Cardiac fibroblast (primary cell): ENCODE measurements at places on chromosomes 2 and 18.

GRCh38 chr2:170276925-170277629 is 99.1 kb downstream of the MYO3B start:
- DNase-seq, result no peak

GRCh38 chr2:36562973-36563532 is 34.9 kb downstream of the FEZ2 start:
- peak; percentile 82 for DNase-seq

DNA sequence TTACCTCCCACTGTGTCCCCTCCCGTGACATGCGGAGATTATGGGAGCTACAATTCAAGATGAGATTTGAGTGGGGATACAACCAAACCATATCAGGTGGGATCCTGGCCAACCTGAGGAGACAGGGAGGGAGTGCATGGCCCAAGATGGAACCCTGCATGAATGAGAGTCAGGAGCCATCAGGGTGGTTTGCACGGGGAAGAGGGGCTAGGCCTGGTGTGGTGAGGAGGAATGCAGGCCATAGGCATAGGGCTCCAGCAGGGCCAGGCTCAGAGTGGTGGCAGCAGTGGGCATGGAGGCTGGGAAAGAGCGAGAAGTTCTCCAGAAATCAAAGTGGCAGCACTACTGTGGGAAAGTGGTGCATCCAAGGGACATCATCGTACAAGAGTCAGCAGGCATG is 74.0 kb upstream of the BCL2L11 start:
- no peak for DNase-seq

- no peak for DNase-seq
These were observed 58.8 kb upstream of the TANK start for GRCh38 chr2:161101406-161101805.

GRCh38 chr18:11976315-11977152 is 4.8 kb upstream of the IMPA2 start:
- peak; percentile 73 for DNase-seq

DNA sequence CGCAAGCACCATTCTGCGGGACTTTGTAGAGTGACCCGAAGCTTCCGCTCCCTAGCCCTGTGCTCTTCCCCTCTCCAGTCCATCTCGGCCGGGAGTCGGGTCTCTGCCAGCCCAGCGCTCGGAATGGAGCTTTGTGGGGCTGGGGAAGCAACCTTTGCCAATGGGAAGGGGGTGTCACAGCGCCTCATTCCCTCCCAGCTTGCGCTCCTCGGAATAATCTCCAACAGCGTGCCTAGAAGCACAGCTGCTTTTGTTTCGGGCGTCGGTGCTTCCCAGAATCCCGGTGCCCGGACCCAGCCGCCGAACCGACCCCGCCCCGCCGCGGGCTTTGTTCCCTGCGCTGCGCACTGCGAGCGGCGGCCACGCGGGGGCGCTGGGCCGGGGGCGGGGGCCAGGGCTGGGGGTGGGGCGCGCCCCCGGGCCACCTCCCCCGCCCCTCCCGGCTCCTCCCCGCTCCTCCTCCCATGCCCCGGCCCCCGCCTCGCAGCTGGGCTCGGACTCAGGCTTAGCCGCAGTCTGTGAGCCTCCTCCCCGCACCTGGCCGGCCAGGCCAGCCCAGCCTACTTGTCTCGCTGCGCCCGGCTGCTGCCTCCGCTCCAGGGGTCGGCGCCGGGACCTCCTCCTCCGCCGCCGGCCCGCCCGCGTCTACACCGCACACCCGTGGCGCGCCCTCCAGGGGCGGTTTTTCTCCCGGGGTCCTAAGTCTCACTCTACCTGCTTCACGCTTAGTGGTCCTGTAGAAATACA is 77.7 kb upstream of the SMAD2 start:
- peak; percentile 32 for DNase-seq

DNA sequence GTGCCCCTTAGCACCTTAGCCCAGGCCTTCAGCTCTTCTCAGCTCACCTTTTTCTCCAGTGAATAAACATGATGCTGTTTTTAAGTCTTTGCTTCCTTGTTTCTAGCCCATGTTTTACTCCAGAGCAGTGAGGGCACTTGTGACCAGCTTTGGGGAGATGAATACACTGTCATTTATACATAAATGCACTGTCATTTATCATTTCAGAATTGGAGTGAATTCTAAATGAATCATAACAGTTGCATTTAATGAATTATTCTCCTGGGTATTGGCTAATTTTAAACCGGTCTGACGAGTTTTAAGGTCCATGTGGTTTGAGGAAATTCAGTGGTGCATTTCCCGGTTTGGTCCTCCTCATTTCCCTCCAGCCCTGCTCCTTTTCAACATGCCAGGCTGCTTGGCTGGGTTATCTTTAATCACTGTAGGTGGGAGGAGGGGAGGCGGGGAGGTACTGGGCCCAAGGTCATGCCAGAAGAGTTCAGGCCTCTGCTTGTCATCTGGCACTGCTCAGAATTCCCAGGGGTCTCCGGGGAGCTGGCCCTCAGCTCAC is 23.9 kb downstream of the PRKCE start:
- DNase-seq, result peak; percentile 62

- DNase-seq, result no peak
These were observed 366.9 kb downstream of the EPHA4 start for GRCh38 chr2:221205103-221205673.

DNA sequence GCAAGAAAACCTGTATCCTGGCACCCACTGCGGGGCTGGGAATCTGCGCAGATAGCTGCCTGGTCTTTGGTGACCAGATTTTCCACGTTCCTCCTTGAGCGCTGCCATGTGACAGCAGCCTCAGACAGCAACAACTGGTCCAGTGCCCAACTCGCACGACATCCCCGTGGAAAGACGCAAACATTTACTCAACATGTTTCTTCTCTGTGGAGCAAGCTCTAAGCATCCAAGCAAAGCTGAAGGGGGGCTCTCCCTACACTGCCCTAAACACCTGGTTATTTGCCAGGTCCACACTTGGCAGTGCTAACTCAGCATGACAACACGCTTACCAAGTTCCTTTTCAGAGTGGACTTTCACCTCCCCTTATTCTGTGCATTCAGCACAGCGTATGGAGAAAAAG is 11.3 kb downstream of the ZNF516 start:
- DNase-seq, result no peak

DNA sequence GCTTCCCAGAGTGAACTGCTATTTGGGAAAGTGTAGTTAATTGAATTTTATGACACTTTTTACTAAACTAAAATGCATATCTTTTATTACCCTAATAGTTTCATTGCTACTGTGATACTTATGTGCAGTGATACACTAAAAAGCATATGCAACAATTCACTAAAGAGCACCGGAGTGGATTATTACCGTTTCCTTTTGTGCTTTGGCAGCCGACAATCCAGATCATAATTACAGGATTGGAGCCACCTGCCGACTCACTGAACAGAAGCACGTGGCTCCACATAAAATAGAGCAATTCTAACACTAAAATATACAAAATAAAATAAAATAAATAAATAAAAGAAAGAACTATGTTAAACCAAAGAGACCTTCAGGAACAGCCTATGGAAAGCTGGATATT is 583.4 kb downstream of the NRXN1 start:
- DNase-seq, result no peak

GRCh38 chr2:199460101-199460671 is 2.4 kb upstream of the SATB2 start:
- peak; percentile 22 for DNase-seq

DNA sequence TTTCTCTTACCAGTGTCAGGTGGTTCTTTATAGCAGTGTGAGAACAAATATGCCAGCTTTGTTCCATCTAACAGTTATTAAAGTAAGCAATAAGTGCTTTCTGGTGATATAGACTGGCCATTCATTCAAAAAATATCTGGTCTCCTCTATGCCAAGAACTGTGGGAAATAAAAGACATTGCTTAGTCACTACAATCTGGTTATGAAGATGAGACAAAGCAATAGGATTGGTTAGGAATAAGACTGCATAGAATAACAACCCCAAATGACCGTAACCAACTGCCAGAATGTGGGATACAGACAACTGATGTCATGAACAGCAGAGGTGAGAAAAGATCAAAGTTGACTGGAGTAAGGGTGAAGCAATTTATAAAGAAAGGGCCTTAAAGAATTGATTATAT is 83.8 kb downstream of the MBD2 start:
- peak; percentile 26 for DNase-seq

- DNase-seq, result no peak
These were observed 232.9 kb downstream of the CDH7 start for GRCh38 chr18:65983750-65984149.

DNA sequence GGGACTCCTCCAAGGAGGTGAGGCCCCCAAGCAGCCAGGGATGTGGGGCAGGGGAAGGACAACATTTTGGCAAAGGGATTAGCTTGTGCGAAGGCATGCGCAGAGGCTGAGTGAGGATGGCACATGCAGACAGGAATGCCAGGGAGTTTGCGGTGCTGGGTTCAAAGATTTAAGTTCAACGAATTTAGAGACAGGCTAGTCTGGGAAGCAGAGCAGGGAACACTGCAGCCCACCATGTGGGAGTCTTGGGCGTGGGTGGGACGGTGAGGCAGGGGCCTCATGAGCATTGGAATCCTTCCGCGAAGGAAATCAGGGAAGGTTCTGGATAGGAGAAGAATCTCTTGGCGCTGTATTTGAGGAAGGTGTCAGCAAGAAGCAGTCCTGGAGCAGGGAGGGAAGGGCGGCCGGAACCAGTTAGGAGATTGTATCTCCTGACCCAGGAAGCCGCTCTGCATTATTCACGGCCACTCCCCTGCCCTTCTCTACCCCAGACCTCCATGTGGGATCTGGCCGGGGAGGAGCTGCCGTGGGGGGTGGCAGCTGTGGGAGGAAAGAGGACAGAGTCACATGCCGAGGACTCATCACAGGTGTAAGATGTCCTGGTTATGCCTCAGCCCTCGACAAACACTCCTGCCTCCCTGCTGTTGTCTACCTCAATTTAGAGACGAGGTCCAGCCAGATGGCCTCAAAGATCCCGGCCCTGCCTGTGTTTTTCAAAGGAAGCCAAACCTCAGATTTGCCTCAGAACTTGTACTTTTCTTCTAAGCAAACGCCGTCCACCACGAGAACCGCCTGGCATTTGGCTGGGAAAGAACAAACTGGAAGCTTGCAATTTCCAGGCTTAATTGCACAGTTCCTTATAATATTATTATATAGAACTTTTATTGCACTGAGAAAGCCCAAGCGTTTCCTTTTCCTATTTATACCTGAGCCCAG is 123.7 kb upstream of the SMAD2 start:
- DNase-seq, result no peak

GRCh38 chr2:102803041-102803896 is 41.4 kb downstream of the TMEM182 start:
- no peak for DNase-seq

DNA sequence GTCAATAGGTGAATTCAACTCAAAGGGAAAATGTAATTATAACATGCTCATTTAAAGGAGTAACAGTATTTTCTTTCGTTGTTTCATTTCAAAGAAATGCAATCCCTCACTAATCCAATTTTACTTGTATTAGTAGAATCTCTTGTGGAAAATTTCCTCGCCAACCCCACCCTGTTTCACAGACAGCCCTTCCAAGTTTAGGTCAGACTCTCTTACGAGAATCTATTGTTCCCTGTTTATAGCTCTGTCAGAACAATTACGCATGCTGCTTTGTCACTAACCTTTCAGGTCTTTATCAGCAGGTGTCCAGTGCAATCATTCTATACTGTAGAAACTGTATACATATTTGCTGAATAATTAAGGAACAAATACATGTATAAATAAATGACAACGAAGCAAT is 657.8 kb upstream of the LINC00305 start:
- no peak for DNase-seq

DNA sequence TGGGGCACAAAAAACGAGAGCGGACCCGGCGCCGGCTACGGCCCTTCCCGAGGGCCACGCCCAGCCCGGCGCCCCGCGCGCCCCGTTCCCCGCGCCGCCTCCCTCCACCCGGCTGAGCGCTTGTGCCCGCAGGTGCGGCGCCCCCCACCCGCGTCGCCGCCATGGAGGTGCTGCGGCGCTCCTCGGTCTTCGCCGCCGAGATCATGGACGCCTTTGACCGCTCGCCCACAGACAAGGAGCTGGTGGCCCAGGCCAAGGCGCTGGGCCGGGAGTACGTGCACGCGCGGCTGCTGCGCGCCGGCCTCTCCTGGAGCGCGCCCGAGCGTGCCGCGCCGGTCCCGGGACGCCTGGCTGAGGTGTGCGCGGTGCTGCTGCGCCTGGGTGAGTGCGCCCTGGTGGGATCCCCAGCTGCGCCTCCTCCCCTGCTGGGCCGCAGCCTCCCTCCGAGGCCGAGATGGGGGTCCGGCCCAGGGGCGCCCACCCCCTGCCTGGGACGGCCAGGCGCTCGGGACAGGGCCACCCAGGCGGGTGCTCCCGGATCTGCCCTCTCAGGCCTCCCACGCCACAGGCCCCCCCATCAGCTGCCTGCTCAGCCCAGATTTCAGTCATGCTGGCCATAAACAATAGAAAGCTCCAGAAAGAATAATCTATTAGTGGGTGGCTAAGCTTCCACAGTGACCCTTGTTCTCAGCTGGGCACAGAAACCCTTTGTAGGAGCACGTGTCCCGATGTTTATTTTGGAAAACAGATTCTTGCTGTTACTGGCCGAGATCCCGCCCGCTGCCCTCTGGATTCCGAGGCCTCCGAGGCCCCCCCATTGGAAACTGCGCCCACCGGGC is 997 bp downstream of the BOK start:
- peak; percentile 51 for DNase-seq

GRCh38 chr2:100285691-100286090 is 36.6 kb downstream of the LONRF2 start:
- DNase-seq, result peak; percentile 47

- DNase-seq, result peak; percentile 5
These were observed 237.7 kb downstream of the NYAP2 start for GRCh38 chr2:225637259-225637658.

DNA sequence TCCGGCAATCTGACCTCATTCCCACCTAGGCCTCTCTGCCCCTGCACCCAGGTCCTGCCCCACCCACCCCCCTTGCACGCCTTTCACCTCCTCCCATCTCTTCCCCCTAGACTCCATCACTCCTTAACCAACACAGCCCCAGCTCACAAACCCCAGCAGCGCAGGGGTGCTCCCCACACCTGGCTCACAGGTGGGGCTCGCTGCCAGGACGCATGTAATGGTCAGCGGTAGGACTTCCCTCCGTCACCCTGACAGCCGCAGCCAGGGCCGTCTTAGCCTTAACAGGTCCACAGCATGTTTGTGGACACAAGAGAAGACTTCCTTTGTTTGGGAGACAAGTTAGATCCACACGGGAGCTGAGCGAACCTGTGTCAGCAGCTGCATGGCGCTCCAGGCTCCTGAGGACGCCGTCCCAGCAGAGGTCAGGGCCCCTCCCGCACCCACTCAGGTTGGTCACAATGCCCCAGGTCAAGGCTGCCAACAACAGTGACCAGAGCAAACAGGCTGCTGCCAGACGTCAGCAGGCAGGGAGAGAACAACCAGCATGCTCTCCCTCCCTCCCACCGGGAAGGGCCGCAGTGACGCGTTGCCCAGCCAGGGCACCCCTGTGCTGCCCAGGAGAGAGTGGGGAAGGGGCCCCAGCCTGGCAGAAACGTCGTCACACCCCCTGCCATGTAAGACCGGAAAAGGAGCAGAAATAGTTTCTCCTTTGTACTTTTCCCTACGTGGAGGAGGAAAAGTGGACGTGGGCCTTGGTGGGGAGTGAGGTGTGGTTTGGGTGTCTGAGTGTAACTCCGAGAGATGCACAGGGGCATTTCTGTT is 68.0 kb downstream of the PXDN start:
- DNase-seq, result no peak

- peak; percentile 32 for DNase-seq
These were observed 1377.9 kb downstream of the RPIA start for GRCh38 chr2:90069290-90069894.
